ENCODE measurements at places on chromosomes 16 and 17.

DNA sequence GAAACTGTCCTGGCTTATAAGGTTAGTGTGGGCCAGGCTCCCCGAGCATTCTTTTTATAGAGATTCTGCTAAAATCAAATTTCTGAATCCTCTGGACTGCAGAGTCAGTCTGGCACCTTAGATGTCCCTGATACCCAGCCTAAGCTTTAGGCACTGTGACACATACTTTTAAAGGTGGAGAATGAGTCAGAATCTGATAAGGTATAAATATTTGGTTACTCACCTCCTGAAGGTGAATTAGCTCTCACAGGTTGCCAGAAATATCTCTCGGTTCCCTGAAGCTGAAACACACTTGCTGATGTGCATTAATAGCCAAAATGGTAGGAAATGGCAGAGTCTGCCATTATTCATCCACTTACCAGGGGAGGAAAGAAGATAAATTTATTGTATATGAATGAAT, 446.9 kb downstream of the UTP18 start:
- DNase-seq = no peak

DNA sequence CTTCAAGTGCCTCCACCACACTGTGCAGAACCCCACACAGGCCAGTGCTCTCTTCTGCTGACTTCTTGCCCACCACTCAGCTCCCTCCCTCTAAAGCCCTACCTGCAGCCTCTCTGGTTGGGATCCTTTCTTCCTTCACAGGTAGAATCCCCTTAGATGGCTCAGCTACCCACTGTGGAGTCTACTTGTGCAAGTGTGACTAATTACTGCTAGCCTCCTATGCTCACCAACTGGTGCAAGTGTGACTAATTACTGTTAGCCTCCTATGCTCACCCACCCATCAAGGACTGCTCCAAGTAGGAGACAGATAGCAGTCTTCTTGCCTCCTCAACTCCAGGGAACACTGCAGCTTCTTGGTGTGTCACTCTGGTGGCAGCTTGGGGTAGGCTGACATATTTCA, 43.6 kb downstream of the TEX14 start:
- no peak for DNase-seq

- DNase-seq = no peak
These were observed 61.1 kb downstream of the CDYL2 start for GRCh38 chr16:80743273-80743672.

DNA sequence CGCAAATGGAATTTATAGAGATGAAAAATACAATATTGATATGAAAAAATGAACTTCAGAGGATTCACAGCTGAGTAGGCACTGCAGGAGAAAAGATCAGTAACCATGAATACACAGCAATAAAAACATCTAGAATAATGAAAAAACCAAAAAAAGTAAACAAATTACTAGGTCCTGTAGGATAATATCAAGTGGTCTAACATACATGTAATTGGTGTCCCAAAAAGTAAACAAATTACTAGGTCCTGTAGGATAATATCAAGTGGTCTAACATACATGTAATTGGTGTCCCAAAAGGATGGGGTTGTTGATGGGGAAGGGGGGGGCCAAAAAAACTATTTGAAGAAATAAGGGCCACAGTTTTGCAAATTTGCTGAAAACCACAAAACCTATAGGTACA, 43.4 kb downstream of the ZNF18 start:
- DNase-seq = no peak

DNA sequence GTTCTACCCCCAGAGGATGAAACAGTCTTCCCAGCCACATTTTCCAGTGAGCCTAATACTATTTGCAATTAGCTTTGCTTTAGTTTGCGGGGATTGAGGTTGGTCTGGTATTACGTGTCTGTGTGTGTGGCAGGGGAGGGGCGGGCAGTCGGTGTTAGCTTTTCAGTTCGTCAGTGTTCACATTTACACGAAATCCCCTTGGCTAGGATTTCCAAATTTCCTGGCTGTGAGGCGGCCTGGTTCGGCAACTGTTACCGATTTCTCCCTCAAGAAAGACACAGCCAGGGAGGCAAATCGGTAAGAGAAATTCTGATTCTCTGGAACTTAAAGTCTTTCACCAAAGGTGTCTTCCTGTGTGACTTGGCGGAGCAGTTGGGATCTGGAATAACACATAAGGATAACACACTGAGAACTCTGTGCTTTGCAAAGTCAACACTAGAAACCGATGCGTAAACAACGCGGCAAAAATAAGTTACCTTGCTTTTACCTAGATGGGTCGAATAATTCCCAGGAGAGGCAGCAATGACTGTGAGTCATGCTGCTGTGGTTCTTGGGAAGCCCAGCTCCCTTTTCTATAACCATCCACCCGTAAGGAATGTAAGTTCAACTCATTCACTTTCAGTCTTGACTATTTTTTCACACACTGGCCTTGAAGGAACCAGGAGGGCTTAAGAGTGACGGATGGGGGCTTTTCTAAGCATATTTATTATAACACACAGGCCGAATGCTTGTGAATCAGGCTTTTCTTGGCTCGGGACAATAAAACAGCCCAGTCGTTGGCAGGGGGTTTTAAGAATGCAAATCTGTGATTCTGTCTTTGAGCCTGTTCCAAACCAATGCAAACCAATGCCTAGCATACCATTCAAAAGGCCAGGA, 24.2 kb downstream of the GPRC5B start:
- no peak for DNase-seq
